NCI-H2107 (cell line): ENCODE measurements at places on chromosomes 6 and 20.

GRCh38 chr6:54248994-54249393, 59.2 kb upstream of the TINAG start:
- DNase-seq, result no peak

DNA sequence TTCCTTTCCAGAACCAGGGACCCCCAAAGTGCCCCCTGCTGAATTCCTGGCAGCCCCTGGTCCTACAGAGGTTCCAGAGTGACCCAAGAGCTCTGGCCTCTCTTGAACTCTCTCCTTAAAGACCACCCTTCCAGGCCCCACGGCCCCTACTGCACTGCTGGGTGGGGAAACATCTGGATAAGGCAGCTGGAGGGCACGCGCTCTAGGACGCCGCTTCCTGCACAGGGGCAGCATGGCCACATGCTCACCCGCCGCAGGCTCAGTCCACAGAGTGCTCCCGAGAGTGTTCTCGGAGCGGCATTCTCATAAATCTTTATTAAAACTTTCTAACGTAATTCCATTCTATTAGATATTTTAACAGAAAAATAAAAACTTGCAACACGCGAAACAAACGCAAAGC, 37.0 kb downstream of the RRBP1 start:
- no peak for DNase-seq

DNA sequence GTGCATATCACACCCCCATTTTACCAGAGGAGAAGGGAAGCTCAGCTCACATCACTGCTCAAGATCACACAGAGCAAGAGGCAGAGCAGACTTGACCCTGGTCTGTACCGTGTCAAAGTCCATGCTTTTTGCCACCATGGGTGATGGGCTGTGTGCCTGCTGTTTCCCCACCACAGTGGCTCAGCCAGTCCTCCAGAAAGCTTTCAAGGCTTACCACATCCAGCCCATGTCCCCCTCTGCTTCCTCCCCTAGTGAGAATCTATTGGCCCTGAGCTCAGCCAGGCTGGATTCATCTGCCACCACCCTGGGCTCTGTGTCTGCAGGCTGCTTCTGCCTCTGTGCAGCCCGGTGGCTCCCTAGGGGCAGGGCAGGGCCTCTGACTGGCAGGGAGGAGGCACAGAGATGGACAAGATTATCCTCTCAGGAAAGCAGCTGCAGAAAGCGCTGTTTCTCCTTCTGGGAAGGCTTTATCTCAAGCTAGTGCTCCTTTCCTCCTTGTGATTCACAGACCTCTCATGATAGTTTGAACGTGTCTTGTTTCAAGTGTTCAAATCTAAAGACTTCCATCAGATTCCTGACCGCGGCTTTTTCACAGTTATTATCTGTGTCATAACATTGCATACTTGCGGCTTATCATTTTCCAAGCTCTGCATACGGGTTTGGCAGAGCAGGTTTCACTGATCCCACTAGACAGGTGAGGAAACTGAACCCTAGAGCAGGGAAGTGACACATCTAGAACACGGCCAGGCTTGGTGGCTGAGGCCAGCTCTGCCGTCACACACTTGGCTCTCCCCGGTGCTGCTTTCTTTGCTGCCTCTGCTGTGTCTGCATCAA, 37.4 kb downstream of the VEGFA start:
- DNase-seq, result no peak

DNA sequence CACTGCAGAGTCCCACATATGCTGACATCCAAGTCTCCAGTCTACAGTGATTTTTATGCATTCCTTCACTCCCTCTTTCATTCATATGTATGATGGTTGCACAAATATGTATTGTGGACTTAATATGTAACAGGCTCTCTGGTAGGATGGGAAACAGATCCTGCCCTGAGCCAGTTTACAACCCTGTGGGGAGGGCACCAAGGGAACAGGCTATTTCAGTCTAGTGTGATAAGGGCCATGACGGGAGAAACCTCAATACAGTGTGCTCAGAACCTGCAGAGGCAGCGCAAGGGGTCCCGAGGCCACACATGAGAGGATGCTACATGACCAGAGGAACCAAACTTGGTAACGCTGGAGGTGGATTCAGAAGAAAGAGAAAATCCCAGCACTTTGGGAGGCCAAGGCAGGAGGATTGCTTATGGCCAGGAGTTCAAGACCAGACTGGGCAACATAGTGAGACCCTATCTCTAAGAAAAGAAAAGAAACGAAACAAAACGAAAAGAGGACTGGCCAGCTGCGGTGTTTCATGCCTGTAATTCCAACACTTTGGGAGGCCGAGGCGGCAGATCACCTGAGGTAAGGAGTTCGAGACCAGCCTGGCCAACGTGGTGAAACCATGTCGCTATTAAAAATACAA, 249.8 kb upstream of the JARID2 start:
- DNase-seq, result no peak

- DNase-seq, result no peak
Observed at GRCh38 chr6:127690092-127690491, 113.1 kb downstream of the C6orf58 start.

- DNase-seq, result no peak
Observed at GRCh38 chr20:10970109-10970508, 296.3 kb upstream of the JAG1 start.

DNA sequence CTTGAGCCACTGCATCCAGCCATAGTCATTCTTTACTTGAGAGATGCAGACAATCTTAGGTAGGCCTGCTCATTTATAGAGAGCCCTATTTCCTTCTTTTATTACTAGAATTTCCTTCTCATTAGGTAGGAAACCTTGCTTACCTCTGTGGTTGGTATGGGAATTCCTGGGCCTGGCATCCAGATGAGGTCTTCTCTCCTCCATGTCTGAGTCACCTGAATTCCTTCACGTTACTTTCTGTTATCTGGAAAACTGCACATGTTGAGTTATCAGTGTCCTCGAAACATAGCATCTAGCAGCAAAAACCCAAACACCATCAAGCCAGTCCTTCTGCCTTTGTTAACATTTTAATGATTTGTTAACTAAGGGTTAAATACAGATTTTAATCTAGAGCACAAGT, 2.2 kb downstream of the ZNFX1 start:
- DNase-seq, result no peak

DNA sequence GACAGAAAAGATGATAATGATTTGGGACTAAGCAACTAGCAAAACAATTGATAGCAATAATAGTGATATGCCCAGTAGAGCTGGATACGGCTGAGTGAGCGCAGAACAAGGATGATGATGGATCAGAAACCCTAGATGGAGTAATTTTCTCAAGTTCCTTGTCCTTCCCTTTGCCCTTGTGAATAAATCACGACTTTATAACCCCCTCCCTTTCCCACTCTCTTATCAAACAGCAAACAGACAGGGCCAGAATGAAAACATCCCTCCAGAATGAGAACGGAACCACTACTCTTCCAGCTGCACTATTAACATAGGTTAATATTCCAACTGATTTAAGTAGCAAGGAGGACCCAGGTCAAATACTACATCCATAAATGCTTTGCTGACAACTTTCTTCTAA, 1.3 kb upstream of the MTFR2 start:
- DNase-seq, result no peak

DNA sequence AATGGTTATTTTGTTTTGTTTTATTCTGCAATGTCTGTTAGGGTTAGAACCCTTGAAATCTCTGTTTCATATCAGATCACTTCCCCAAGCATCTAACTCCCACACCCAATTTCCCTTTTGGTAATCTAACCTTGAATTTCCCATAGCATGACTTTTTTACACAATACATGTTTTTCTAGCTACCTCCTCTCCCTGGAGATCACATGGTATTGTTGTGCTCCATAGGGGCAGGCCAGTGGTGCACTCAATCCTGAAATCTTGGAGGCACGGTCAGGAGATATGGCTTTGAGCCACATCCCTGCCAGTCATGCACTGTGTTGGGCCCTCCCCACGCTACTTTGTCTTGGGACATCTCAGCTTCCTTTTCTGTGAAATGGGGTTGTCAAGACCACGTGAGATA, 36.7 kb upstream of the NNAT start:
- no peak for DNase-seq

GRCh38 chr6:6870921-6871320, 236.8 kb upstream of the RREB1 start:
- DNase-seq, result no peak

- DNase-seq, result no peak
Observed at GRCh38 chr6:108921547-108922361, 73.5 kb downstream of the ARMC2 start.

GRCh38 chr20:39568109-39568508, 606.0 kb downstream of the DHX35 start:
- no peak for DNase-seq

DNA sequence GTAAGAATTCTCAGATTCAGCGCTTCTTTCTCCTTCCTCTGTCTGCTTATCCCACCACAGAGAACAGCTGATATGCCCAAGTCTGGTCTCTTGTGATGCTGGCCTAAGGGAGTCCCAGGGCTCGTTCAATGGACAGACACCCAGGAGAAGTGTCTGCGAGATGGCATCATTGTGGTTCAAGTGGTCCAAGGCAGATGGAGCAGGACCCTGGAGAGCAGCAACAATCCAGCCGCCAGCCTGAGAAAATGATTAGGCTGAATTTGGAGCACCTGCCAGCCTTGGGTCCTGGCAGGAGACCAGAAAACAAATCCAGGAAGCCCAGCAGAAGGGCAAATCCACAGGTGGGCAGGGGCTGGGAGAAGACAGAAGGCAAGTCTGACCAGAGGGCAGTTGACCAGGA, 145.8 kb downstream of the PTPRT start:
- DNase-seq, result no peak

DNA sequence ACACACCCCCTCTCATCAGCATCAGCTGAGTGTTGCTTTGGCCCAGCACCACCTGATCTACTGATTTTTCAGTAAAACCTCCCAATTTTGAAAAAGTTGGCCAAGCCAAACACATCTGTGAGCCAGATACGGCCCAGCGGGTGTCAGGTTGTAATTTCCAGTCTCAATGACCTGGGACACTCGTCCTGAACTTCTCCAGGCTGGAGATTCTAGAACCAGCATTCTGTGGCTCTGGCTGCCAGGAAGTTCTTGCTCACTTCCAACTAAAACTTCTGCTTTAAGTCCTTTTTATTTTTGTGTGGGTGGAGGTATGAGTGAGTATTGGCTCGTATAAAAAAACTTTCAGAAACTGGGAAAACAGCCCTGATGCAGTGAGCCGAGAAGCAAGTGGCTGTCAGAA, 5.1 kb downstream of the KIAA1755 start:
- DNase-seq, result no peak

GRCh38 chr20:34364223-34364506, 1.1 kb downstream of the ITCH start:
- DNase-seq, result no peak

DNA sequence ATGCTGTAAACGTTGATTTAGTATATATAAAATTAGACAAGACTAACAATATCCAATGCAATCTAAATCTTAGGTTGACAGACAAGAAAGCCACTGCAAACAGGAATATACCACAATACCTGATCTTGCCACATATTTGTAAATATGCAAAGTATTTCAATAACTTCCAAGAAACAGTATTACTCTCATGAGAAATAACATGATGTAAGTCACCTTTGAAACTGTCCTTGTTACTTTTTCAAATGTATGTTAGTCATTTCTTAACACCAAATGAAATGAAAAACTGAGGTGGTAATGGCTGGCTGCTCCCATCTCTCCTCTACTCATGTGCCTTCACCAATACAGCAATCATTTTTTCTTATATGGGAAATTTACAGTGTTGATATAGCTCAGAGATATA, 118.7 kb downstream of the ATG5 start:
- no peak for DNase-seq

- no peak for DNase-seq
Observed at GRCh38 chr6:28522594-28523240, 3.0 kb upstream of the GPX5 start.

- no peak for DNase-seq
Observed at GRCh38 chr6:87738000-87738399, 36.0 kb upstream of the AKIRIN2 start.

- no peak for DNase-seq
Observed at GRCh38 chr6:125577124-125577662, 172.2 kb upstream of the HEY2 start.

- DNase-seq, result no peak
Observed at GRCh38 chr6:168371618-168371980, 52.0 kb upstream of the DACT2 start.

GRCh38 chr6:30491991-30492952, 3.0 kb downstream of the HLA-E start:
- no peak for DNase-seq

DNA sequence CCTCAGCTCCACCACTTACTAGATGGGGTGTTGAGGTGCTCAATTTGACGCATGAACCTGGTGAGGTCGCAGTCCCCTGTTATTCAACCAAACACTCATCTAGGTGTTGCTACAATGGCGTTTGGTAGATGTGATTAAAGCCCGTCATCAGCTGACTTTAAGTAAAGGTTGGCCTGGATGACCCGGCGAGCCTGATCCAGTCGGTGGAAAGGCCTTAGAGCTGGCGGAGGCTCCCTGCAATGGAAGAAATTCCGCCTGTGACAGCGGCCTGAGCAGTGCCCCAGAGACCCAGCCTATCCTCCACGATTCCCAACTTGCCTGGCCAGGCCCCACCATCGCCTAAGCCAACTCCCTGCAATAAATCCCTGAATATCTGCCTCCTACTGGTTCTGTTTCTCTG, 171.4 kb downstream of the BMP7 start:
- no peak for DNase-seq

DNA sequence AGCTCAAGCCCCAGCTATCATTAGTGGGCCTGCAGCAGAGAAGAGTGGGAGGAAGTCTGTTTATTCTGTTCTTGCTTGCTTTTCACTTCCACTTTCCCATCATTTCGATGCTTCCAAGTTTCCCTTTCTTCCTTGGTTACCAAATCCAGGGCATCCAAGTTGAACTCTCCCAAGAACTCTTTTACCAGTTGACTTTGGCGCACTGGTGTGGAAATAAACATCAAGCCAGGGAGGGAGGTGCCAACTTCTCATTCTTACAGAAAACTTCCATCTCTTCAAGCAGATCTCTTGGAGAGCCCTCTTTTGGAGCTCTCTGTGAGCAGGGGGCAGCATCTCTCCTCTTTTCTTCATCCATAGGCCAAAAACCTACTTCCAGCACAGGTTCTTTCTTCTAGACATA, 85.7 kb upstream of the RGS17 start:
- no peak for DNase-seq

DNA sequence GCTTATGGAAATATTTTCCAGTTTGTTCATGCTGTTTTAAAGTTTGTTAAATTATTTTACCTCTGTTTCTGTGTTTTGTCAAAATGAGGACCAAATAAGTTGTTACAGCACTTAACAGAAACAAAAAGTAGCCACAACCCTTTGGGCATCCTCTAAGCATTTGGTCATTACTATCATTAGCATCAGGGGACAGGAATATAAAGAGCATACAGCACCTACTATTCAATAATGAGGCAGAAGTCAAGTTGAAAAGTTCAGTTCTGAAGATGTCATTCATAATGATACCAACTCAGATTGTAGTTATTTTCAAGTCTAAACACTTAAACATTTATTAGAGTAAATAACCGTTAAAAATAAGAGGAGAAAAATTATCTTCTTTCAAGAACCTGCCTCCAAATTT, 862.3 kb upstream of the FLRT3 start:
- no peak for DNase-seq
